ENCODE measurements at places on chromosomes 3 and 15. TPM values are rescaled to one million over a fixed set of nuclear protein-coding genes. Genes with fewer than 3 reads are reported as not detected.

DNA sequence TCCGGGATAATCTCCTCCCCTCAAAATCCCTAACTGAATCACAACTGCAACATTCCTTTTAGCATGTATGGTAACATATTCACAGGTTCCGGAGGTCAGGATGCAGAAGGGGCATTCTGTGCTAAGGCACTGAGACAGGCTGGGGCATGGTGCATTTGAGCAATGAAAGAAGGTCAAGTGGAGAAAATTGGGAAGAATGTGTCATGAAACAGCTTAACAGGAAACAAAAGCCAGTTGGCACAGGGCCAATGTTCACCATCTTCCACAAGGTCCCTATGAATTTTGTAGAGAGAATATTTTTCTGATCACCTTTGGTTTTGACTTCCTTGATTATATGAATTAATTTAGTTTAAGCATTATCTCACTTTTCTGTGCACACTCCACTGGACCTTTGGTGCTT is 587.7 kb upstream of the NR2F2 start:
- H3K4me3 ChIP-seq = no peak overlapping the region
- no peaks in the 10 kb centered on the region for H3K36me3 ChIP-seq
- H3K27ac ChIP-seq = no peak overlapping the region

Gene OR5K4
- total RNA-seq = not detected

DNA sequence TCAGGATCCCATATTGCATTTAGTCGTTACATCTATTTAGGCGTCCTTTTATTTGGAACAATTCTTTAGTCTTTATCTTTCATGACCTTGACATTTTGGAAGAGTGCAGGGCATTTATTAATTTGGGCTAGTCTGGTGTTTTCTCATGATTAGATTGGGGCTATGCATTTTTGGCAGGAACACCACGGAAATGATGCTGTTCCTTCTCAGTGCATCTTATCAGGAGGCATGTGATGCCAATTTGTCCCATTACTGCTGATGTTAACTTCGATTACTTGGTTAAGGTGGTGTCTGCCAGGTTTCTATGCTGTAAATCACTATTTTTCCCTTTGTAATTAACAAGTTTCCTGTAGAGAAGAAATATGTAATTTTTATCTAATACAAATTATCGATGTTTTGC is 18.1 kb upstream of the VWA5B2 start:
- H3K27ac ChIP-seq = no peak overlapping the region
- H3K36me3 ChIP-seq = no peaks in the 10 kb centered on the region

Gene ERC2
- total RNA-seq = not detected

- H3K27ac ChIP-seq = no peak overlapping the region
- no peaks in the 10 kb centered on the region for H3K36me3 ChIP-seq
- no peak overlapping the region for H3K4me3 ChIP-seq
- no peaks in the 10 kb centered on the region for H3K27me3 ChIP-seq
- H3K4me1 ChIP-seq = peaks cover 23% of the 10 kb centered on the region
- DNase-seq = no peak
Measured at GRCh38 chr15:66908744-66909095, 156.7 kb upstream of the SMAD3 start.

DNA sequence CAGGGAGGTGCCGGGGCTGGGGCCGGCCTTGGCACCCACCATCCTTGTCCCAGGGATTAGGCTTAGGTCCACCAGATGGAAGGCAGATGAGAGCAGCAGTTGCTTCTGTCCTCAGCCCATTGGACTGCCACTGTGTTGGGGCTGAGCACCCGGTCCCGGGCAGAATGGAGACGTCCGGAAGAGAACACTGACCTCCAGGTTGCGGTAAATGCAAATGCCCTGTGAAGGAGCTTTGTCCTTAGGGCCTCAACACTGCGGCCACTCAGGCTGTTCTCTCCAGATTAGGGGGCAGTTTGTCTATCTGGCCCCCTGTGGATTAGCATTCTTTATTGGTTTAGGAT is at the start of gene SERINC4:
TSS of gene SERINC4 (minus strand) at position 276 of the 341 bp plus-strand sequence. CDS start at position 42, 234 bp downstream.
- H3K36me3 ChIP-seq = no peaks in the 10 kb centered on the region
- no peaks in the 10 kb centered on the region for H3K27me3 ChIP-seq
- no peak for DNase-seq
- peak within 1 kb of the TSS; percentile 90 for H3K4me3 ChIP-seq

Gene DNAH12
- 0.39 TPM for total RNA-seq

- no peak for DNase-seq
- H3K4me3 ChIP-seq = no peak overlapping the region
- H3K27ac ChIP-seq = no peak overlapping the region
- peaks cover 15% of the 10 kb centered on the region for H3K4me1 ChIP-seq
- no peaks in the 10 kb centered on the region for H3K27me3 ChIP-seq
Measured at GRCh38 chr15:52186651-52187486, 4.3 kb downstream of the GNB5 start.

Gene CAPN7
- 95.5 TPM for total RNA-seq

DNA sequence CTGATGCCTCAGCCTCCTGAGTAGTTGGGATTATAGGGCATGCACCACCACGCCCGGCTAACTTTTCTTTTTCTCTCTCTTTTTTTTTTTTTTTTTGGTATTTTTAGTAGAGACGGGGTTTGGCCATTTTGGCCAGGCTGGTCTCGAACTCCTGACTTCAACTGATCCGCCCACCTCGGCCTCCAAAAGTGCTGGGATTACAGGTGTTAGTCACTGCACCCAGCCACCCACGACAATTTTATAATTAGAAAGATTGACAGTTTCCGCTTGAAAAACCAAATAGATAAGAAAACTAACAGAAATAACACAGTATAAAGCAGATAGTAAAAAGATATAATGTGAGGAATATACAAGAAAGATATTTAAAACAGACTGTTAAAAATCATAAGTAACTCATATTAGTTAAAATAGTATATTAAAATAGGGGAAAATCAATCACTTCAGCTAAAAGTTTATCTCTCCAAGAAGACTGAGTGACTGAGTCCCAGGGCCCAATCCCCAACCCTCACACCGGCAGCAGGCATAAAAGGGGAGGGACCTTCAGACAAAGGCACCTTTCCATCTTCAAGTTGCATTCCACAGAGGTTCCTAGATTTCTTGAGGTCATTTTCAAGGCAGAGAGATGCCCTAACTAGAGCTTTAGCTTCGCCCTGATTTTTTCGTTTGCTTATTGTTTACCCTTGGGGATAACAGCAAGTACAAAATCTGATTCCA is 1.4 kb upstream of the WHAMM start:
- H3K4me1 ChIP-seq = peaks cover 31% of the 10 kb centered on the region
- no peaks in the 10 kb centered on the region for H3K27me3 ChIP-seq
- peak overlapping the region; percentile 99 for H3K27ac ChIP-seq
- H3K36me3 ChIP-seq = peaks cover 6% of the 10 kb centered on the region
- no peak for DNase-seq

- no peaks in the 10 kb centered on the region for H3K27me3 ChIP-seq
- no peak for DNase-seq
- peaks cover 13% of the 10 kb centered on the region for H3K4me1 ChIP-seq
- H3K36me3 ChIP-seq = no peaks in the 10 kb centered on the region
- no peak overlapping the region for H3K27ac ChIP-seq
Measured at GRCh38 chr3:196214783-196215441, 1.4 kb upstream of the SLC51A start.

- no peaks in the 10 kb centered on the region for H3K27me3 ChIP-seq
- no peak overlapping the region for H3K27ac ChIP-seq
- H3K4me3 ChIP-seq = no peak overlapping the region
- DNase-seq = no peak
Measured at GRCh38 chr3:189512821-189513220, 118.4 kb upstream of the TP63 start.

Gene GPR62
- not detected for total RNA-seq

DNA sequence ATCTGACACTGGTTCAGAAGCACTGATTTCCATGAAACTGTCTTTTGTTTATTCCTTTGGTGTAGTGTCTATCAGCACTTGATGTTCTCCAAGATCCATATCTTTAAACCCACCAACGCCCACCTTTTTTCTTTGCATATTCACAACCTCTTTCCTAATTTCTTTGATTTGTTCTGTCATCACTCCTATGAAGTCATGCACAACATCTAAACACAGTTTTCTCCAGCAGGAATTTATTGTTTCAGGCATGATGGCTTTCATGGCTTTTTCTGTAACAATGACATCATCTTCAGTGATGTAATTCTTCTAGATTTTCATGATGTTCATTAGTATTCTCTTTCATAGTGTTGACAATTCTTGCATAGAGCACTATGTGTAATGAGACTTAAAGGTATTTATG is 219.6 kb upstream of the POU1F1 start:
- no peak overlapping the region for H3K4me3 ChIP-seq
- H3K27me3 ChIP-seq = no peaks in the 10 kb centered on the region
- no peak overlapping the region for H3K27ac ChIP-seq
- H3K4me1 ChIP-seq = no peaks in the 10 kb centered on the region
